IPS DF 6.9 (cell line): ENCODE measurements at places on chromosomes 7 and 10.
A peak's percentile ranks its signal among the peaks of the same experiment; 100 is the strongest.

DNA sequence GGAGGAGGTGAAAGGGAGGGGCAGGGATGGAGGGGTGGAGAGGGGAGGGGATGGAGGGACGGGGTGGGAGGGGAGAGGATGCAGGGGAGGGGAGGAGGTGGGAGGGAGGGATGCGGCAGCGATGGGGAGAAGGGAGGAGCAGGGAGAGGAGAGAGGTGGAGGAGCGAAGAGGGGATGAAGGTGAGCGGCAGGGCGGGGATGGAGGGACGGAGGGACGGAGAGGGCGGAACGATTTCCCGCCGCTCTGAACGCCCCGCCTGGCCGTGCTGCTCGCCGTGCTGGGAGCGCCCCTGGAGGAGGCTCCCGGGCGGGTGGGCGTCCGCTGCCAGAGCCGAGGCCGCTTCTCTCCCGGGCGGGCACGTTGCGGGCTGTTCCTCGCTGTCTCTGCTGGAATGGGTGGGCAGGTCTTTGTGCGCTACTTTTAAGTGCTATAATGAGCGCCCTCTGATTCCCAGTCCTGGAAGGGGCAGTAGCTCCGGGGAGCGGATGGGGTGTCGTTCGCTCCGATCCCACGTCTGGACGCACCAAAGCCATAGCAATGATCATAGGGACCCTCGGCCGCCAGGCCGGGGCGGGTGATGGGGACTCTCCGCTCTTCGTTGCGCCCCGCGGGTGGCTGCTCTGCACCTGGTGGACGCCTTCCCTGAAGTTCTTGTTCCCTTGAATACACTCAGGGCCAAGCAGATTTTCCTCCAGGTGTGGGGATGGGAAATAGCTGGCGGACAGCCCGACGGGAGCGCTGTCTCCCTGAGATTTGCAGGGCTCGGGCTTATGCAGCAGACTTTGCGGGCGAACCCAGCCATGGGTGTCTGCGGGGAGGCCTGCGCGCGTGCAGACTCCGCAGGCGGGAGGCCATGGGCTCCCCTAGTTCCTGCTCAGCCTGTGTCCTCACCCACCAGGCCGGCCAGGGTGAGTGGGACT lies 81.1 kb upstream of the CPXM2 start:
- H3K36me3 ChIP-seq: no peaks in the 10 kb centered on the region
- H3K4me1 ChIP-seq: peaks cover 4% of the 10 kb centered on the region; the same call in 1 of the 2 replicates
- H3K4me3 ChIP-seq: peak overlapping the region; percentile 59; the same call in 1 of the 2 replicates

DNA sequence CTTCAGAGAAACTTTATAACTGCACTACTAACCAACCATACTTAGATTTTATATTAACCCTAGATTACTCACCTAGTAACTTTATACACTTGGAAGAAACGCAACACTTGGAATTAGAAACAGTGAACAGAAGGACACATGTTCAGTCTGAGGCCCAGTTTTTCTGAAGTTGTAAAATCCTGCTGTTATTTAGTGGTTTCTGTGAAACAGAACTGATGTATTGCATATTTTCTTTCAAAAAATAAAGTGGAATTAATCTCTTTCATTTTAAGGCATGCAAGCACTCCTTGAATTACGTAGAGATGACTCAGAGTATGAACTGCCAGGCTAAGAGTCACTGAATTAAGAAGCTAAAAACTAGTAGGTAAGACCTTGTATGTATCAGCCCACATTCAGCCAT lies 215.8 kb downstream of the SKAP2 start:
- no peak overlapping the region for H3K4me3 ChIP-seq
- H3K27ac ChIP-seq: no peak overlapping the region
- peaks cover 2% of the 10 kb centered on the region for H3K4me1 ChIP-seq
- DNase-seq: no peak
- no peaks in the 10 kb centered on the region for H3K27me3 ChIP-seq

DNA sequence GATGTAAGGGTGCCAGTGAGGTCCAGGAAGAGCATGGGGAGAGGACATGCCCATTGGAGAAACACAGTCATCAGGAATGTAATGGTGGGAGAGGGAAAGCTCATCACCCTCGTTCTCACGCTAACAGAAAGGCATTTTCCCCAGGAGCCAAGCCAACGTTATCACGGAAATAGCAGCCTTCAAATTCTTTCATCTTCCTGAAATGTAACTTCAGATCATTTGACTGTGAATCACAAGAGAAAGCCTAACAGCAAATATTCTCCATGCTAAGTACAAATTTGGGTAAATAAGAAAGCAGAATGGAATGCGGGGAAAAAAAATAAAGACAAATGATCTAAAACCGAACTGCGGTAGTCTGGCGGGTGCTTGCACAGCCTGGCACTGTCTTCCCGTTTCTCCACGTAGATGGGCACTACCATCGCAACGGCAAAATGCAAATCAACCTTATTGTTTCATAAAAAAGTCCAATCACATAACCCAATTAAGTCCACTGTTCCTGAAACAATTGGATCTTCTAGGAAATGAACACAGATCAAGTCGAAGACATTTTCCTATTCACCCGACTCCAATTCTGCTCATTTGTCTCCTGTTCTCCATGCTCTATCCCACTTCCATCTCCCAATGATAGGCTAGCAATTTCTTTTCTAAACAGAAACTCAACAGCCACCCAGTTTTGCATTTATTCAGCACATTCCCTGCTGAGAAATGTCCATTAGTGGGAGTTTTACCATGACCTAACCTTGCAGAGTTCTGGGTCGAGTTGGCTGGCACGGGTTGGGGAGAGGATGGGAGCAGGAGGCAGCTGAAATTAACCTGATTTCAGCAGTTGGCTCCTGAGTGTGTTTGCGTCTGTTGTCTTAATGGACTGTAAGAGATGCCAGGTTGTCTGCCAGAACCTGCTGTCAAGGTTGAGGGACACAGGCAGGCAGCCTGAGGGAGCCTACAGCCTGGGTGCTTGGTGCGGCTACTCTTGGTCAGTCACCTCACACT lies 74.6 kb upstream of the FRMD4A start:
- no peaks in the 10 kb centered on the region for H3K36me3 ChIP-seq
- H3K27ac ChIP-seq: no peak overlapping the region
- no peak overlapping the region for H3K4me3 ChIP-seq
- DNase-seq: no peak
- H3K27me3 ChIP-seq: no peaks in the 10 kb centered on the region
- H3K4me1 ChIP-seq: no peaks in the 10 kb centered on the region

GRCh38 chr7:149281508-149282330 lies 19.7 kb downstream of the ZNF783 start:
- 0 out of 2 replicates have a peak, but pooled peaks cover 2% of the 10 kb centered on the region for H3K27me3 ChIP-seq
- no peaks in the 10 kb centered on the region for H3K4me1 ChIP-seq
- no peak overlapping the region for H3K27ac ChIP-seq
- no peak overlapping the region for H3K4me3 ChIP-seq

DNA sequence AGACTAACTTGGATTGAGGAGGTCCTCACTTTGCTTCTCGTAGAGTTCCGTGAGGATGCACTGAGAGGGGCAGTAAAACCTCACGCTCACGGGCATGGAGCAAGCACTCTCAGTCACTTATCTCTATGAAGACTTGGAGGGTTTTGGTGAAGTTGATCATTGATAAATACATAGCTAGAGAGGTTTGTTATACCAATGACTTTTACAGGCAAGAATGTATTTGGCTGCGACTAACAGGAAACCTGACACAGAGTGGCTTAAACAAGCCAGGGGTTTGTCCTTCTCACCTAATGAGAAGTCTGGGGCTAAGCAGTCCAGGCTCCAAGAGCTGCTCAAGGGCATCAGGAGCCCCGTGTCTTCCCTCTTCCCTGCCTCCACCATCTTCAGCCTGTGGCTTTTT lies 6.1 kb downstream of the BICC1 start:
- H3K4me3 ChIP-seq: no peak overlapping the region
- H3K4me1 ChIP-seq: no peaks in the 10 kb centered on the region
- no peak for DNase-seq
- H3K27me3 ChIP-seq: peaks cover 6% of the 10 kb centered on the region; the same call in 1 of the 2 replicates
- no peaks in the 10 kb centered on the region for H3K36me3 ChIP-seq

DNA sequence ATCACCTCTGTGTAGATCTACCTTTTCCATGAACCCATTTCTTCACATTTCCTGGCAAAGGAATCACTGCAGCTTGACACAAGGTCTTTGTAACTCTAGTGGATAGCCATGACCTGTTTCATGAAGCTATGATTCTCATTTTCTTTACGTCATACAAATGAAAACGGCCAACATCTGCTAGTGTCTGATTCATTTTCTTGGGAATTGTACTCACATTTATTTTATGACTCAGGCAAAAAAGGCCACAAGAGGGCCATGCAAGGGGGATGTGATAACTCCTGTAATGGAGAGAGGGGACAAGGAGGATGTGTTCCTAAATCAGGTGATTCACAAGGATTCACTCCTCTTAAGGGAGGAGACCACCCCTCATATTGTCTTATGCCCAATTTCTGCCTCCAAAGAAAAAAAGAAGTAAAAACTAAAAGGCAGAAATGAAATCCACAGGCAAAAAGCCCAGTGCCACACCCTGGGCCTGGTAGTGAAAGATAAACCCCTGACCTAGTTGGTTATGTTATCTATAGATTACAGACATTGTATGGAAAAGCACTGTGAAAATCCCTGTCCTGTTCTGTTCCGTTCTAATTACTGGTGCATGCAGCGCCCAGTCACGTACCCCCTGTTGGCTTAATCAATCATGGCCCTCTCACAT lies 249.9 kb downstream of the IPMK start:
- H3K4me1 ChIP-seq: no peaks in the 10 kb centered on the region
- H3K27ac ChIP-seq: no peak overlapping the region
- no peak overlapping the region for H3K4me3 ChIP-seq
- no peak for DNase-seq
- no peaks in the 10 kb centered on the region for H3K27me3 ChIP-seq
- no peaks in the 10 kb centered on the region for H3K36me3 ChIP-seq

DNA sequence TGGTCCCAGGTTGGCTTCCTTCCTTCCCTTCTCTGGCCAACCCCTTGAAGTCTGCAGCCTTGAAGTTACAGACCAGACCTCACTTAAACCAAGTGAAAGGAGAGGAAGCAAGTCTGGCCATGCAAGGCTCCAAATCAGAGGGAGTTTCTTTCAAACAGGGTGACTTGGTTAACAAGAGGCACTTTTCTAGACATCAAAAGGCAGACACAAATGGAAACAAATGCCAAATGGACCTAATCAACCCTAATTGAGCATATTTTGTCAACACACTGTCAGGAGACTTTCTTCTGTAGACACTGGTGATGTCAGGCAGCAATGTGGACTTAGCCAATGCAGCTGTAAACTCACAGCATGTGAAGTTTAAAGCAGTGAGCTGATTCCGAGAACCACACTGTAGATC lies 282.7 kb upstream of the FZD8 start:
- H3K27ac ChIP-seq: no peak overlapping the region
- H3K4me1 ChIP-seq: no peaks in the 10 kb centered on the region; the same call in 1 of the 2 replicates
- no peak for DNase-seq
- H3K4me3 ChIP-seq: no peak overlapping the region

DNA sequence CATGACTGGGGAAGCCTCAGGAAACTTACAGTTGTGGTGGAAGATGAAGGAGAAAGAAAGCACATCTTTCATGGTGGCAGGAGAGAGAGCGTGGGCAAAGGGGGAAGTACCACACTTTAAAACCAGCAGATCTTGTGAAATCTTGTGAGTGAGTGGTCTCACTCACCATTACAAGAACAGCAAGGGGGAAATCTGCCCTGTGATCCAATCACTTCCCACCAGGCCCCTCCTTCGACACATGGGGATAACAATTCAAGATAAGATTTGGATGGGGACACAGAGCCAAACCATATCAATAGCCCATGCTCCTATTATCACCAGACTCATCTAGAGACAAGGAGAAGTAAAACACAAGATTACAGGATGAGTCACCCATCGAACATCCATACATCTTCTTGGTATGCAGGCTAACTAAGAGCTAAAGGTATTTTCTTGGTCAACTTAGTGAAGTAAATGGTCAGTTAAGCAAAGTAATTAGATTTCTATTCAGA lies 55.3 kb upstream of the YAE1 start:
- H3K4me1 ChIP-seq: no peaks in the 10 kb centered on the region
- no peaks in the 10 kb centered on the region for H3K36me3 ChIP-seq
- H3K4me3 ChIP-seq: no peak overlapping the region
- no peak overlapping the region for H3K27ac ChIP-seq

- DNase-seq: peak; percentile 25
- no peaks in the 10 kb centered on the region for H3K27me3 ChIP-seq
- H3K36me3 ChIP-seq: no peaks in the 10 kb centered on the region
- H3K4me1 ChIP-seq: no peaks in the 10 kb centered on the region
- no peak overlapping the region for H3K27ac ChIP-seq
Measured at GRCh38 chr10:2137549-2138174, 400.3 kb upstream of the ADARB2 start.
